ENCODE measurements at places on chromosomes 2 and 18.

DNA sequence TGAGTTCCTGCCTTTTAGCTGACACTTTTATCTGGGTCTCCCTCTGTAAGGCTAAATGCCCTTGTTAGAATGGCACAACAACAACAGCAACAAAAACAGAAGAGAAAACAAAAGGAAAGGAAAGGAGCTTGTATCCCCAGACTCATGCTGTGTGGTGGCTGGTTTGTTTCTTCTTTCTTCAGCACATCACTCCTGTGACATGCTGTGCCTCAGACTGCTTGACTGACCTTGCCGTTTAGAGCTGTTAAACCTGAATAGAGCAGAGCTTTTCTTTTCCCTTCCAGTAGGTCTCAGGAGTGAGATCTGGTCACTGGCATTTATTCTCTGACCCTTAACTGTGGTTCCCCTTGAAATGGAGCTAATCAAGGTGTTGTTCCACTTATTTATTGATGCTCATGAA is 18.9 kb downstream of the GALNT13 start:
- DNase-seq: no peak

DNA sequence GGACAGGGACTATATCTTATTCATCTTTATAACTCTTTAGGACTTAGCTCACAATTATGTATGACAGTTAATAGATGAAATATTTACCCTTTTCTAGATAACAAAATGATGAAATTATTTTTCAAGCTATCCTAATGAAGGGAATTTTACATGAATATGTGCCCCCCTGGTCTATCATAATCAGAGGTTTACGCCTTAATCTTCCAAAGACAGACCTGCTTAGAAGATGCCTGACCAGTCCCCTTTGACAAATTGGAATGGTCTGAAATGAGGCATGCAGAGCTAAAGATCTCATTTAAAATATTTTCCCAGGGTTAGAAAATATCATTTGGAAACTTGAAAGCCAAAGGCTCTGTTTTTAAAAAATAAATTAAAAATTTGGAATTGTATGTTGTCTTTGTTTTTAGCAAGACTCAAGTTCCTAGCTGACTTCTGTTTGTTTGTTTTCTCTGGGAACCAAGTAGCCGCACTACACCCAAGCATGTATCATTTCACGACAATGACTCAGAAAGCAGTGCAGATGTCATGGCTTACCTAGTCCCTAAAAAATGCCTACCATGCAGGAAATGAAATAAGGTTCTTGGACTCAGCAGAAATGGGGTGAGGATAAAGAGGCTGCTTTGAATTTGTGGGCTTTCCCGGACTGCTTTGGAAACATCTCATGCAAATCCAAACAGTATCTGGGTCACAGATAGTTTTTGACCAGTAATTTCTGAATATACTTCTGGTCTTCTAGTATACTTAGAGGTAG is 162.1 kb downstream of the ZEB2 start:
- DNase-seq: no peak

- DNase-seq: no peak
Measured at GRCh38 chr2:122564843-122565242, 809.4 kb downstream of the TSN start.

- no peak for DNase-seq
Measured at GRCh38 chr2:143081616-143082015, 47.6 kb upstream of the ARHGAP15 start.

DNA sequence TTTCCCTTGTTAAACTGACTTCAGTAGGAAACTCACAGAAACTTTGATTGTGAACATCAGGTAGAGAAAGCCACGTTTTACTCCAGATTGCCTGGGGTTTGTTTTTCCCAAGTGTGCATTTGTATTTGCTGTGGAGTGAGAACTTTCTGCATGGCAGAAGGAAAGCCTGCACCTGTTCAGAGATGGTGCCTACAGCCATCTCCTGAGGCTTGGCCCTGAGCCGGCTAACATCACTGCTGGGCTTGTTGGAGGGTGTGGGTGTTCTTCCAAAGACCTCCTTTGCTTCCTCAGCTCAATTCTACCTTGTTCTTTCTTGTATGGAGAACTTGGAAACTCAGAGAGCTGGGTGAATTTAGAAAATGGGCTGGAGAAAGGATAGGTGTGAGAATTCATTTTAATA is 16.1 kb downstream of the KCNS3 start:
- no peak for DNase-seq

DNA sequence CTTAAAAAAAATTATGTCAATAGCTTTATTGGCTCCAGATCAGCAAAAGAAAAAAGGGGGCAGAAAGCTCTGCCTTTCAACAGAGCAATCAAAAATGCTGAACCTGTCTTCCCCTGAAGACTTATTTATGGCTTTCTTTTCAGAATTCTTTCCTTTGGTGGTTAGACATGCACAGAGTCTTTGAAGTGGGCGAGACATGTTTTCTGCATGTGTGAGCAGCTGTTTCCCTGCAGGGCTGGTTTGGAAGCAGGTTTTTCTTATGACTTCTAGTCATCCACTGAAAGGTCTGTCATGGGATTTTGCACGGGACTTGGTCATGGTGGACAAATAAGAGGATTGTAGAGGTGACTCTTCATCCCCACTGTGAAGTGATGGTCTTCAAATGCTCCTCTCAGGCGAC is 160.3 kb downstream of the VAPA start:
- DNase-seq: no peak

DNA sequence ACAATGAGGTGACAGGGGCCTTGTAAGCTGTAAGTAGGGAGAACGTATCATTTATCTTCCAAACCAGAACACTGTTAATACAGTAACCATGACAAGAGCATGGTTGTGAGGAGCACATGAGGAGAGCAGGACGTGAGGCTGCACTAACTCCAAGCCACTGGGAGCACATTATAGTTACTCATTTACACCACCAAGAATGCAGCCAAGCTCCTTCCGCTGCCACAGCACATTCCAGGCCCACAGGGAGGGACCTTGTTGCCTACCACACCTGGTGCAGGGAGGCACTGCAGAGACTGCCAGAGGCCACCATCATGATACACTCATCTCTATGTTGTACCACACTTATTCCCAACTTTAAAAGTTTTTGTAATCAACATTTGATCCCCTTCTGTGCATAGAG is 13.5 kb upstream of the SFXN5 start:
- no peak for DNase-seq

- DNase-seq: no peak
Measured at GRCh38 chr18:37409878-37410277, 155.7 kb downstream of the CELF4 start.

- no peak for DNase-seq
Measured at GRCh38 chr2:60739156-60739555, 16.9 kb upstream of the PAPOLG start.
